SJSA1 (cell line): ENCODE measurements at places on chromosomes 5 and 9. TPM values are rescaled to one million over a fixed set of nuclear protein-coding genes. Genes with fewer than 3 reads are reported as not detected.

Gene PCDHGA5
- total RNA-seq: 0.76 and 1.8 TPM in 2 replicates

DNA sequence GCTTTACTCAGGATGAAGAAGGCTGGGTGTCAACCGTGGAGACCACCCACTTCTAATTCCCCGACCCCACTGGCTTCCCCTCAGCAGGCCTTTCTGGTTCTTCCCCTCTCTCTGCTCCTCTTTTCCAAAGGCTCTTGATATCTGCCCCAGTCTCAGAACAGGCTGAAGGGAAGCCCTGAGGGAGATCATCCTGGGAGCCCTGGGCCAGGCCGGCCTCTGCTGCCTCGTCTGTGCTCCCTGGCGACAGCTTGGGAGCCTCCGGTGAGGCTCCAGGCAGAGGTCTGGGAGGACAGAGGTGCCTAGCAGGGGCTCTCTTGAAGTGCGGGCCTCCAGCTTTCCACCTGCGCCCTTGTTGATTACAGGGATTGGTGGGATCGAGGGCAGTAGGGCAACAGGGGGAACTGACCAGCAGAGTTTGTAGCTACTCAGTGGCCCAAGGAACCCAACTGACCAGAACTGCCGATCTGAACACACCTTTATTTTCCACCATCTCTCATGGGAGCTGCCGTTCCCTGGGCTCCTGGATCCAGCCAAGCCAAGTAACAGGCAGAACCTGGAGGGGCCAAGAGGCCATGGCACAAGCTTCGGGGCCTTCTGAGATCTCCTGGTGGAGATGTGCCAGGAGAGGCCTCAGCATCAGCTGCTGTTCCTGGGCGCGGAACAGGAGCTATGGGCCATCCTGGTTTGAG is 198.5 kb downstream of the CACNA1B start:
- no peak for DNase-seq

GRCh38 chr9:21311889-21312288 is 6.8 kb upstream of the IFNA5 start:
- DNase-seq: no peak

DNA sequence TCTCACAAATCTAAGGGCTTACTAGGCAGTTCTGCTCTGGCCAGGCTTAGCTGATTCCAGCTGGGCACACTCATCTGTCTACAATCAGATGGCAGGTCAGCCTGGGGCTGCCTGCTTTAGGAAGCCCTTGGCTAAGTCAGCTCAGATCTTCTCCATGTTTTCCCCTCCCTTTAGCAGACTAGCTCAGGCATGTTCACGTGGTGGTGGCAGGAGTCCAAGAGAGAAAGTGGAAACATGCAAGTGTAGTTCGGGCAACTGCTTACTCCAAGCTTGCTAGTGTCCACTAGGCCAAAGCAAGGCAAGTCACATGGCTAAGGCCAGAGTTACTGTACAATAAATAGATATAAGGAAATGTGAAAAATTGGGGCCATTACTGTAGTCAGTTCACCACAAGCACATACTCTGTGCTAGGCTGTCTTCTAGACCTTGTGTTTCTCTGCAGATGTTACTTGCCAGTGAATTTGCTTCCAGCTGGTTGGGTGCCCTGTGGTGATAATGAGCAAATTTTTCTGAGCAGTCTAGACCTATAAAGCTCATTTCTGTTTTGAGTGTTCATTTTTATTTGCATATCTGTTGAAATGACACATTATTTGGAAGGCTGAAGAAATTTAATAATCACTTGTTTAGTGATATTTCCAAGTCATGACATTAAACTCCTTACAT is 38.3 kb downstream of the RECK start:
- DNase-seq: no peak

DNA sequence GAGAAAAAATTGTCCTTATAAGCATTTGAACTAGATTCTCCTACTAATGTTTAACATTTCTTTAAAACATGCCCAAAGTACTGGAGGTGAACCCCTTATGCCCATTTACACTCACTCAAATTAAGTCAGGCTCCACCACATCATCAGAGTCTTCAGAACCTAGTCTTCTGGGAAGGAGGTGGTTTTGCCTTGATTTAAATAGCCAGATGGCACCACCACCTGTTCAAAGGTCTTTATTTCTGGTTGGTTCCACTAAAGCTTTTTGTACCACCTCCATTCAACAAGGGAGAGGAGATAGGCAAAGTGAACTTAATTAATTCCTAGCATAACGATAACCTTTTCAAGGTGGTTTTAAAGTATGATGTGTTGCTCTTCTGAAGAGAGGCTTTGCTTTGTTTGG is 189.5 kb downstream of the SLF1 start:
- DNase-seq: no peak
